Mammary epithelial cell (primary cell): ENCODE measurements at places on chromosomes 1 and 21. TPM values are rescaled to one million over a fixed set of nuclear protein-coding genes. Genes with fewer than 3 reads are reported as not detected.
A peak's percentile ranks its signal among the peaks of the same experiment; 100 is the strongest.

FBXO28 gene
- polyA plus RNA-seq: 17.3 TPM

ADORA3 gene
- polyA plus RNA-seq: not detected

LCE1B gene
- polyA plus RNA-seq: 0.65 TPM

CAPN9 gene
- polyA plus RNA-seq: not detected

ALPL gene
- polyA plus RNA-seq: 0.09 TPM

LRRC53 gene
- not detected for polyA plus RNA-seq

UHMK1 gene
- polyA plus RNA-seq: 16.2 TPM

RGS4 gene
- 0.08 TPM for polyA plus RNA-seq

ADAMTS1 gene
- polyA plus RNA-seq: 72.7 TPM

PCP4 gene
- polyA plus RNA-seq: not detected

TP73 gene
- polyA plus RNA-seq: 2.5 TPM

DNA sequence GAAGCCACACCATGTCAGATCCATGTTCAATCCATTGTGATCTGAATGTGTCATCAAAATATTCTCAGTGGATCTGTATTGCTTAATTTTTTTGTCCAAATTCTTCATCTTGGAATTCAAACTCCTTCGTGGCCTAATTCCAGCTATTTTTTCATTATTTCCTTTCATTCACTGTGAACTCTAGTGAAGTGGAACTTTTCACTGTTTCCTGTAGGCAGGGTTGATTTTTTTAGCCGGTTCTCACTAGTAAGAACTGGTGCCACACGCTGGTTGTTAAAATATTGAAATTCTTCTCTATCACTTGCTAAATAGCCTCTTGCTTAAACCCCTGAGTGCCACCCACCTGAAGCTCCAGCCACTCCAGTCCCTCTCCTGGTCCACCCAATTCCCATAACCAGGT is 7.6 kb upstream of the S100A11 start:
- no peak for DNase-seq

- DNase-seq: peak; percentile 51
Observed at GRCh38 chr1:167066333-167067122, 23.6 kb downstream of the GPA33 start.

DNA sequence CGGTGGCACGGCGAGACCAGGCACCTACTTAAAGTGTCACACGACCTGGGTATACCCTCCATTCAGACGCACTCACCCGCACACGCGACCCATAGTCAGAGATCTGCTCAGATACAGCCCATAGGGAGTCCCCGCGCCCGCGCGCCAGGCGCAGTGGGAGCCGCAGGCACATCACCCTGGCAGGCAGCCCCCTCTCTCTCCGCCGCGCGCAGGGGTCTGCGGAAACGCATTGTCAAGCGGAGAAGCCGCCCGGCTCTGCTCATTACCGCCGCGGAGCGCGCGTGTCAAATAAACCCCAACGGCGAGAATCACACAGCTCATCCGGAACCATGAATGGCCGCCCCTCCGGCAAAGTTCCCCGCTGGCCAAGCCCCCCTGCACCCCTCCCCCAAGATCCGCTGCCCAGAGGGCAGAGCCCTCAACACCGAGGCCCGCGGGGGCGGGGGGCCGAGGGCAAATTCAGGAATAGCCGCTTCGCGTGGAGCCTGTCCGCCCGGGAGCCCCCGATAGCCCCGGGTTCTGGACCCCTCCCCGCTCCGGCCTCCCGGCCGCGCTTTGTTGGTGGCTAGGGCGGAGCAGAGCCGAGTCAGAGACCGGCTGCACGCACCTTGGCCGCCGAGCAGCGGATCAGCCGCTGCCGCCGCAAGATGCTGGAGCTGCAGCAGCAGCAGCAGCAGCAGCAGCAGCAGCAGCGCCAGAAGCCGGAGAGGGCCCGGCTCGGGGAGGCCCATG is 522 bp downstream of the LRP8 start:
- DNase-seq: peak; percentile 39

DNA sequence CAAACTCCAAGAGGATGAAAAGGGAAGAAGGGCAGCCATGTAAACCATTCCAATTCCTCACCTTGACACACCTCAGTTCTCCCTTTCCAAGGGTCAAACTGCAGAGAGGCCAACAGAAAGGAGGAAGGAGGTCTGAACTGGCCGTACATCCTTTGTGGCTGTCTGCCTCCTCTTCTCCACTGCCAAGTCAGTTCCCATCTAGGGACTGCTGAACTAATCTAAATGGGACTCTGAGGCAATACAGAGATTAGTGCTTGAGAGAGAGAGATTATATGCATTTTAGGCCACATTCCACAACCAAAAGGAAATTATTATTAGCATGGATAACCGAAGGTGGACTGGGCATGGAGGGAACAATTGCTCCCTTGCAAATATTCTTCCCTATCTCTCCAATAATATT is 2.7 kb downstream of the ARHGEF11 start:
- no peak for DNase-seq

- no peak for DNase-seq
Observed at GRCh38 chr21:43849532-43850299, 15.3 kb upstream of the AGPAT3 start.

- no peak for DNase-seq
Observed at GRCh38 chr1:193827516-193827915, 641.1 kb upstream of the B3GALT2 start.

- no peak for DNase-seq
Observed at GRCh38 chr1:36222481-36223380, 1.5 kb upstream of the THRAP3 start.

- no peak for DNase-seq
Observed at GRCh38 chr1:94629259-94630181, 88.0 kb upstream of the F3 start.

DNA sequence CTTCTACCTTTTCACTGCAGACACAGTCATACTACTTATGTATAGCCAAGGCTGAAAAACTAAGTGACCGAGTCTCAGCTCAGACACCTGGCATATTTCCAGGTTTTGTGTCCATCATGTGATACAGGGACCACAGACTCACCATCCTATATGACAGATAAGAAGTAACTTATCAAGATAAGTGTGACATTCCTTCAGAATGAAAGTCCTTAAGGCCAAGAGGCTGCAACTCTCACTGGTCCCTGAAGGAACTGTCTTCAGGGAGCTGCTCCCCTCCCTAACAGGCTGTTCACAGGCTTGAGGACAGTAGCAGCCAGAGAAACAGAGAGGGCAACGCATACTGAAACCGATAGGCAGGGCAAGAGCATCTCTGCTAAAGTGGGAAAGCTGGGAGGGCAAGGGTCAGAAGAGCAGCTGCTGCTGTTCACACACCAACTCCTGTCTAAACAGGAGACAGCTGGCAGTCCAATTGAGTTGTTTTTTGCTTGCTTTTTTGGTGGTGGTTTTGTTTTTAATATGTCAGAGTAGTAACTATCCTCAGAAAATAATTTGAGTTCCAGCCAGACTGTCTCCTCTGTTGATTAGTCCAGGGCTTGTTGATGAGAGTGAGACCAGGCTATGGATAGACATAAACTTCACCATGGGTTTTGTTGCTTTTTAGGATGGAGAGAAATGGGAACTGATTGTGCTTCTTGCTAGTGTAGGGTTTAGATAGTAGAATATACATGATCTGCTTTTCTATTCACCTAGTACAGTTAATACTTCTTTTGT is 67.7 kb downstream of the MACF1 start:
- DNase-seq: no peak

DNA sequence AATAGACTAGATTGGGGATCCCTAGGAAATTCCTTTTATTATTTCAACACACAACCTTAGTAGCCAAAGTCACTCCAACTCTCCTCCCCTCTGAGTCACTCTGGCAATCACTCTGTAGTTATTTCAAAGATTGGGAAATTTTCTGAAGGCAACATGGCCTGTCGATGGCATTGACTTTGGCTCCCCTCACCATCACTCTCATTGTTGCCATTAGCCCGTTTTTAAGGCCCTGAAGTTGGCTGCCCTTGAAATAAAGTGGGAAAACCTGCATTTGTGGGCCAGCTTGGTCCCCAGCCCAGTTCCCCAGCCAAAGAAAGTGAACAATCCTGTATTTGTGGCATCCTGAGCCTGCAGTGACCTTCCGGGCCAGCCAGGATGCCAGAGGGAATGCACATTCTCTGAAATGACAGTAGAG is 52.5 kb downstream of the CDC7 start:
- DNase-seq: peak; percentile 65

GRCh38 chr1:57082711-57083439 is 117.1 kb upstream of the C8B start:
- DNase-seq: no peak

DNA sequence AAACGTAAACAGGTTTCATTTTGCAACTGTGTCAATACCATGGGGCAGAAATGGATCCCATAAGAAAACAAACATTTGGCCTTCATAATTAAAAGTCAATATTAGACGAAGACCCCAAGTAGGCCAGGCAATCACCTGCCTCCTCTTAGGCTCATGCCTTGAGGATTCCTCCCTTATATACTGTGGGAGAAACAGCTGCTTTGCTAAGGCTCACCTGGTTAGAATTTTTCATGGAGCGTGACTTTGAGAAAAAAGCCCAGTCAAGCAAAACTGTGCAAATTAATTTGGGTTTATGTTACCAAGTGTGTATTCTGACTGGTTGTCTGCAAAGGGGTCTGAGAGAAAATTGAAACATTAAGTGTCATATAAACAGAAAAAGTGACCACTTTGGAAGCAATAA is 605.3 kb upstream of the USP24 start:
- no peak for DNase-seq

DNA sequence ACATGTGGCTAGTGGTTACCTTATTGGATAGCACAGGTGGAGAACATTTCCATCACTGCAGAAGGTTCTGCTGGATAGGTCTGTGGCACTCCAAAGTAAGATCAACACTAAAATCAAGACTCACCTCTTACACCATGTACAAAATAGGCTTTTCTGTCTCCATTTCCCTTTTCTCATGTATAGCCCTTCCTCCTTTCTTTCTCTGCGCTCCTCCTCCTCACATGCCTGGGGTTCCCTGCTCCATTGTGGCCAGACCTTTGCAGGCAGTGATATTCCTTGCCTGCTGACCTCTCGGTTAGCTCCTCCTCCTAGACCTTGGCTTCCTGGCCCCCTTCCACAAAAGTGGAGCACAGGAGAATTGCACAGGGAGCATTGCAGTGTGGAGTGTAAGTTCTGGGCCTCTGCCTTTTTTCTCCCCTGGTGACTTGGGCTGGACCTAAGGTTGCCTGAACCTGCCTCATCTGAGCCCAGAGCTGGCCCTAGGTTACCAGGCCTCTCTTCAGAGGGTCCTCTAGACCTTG is 33.2 kb upstream of the RBM15 start:
- no peak for DNase-seq

DNA sequence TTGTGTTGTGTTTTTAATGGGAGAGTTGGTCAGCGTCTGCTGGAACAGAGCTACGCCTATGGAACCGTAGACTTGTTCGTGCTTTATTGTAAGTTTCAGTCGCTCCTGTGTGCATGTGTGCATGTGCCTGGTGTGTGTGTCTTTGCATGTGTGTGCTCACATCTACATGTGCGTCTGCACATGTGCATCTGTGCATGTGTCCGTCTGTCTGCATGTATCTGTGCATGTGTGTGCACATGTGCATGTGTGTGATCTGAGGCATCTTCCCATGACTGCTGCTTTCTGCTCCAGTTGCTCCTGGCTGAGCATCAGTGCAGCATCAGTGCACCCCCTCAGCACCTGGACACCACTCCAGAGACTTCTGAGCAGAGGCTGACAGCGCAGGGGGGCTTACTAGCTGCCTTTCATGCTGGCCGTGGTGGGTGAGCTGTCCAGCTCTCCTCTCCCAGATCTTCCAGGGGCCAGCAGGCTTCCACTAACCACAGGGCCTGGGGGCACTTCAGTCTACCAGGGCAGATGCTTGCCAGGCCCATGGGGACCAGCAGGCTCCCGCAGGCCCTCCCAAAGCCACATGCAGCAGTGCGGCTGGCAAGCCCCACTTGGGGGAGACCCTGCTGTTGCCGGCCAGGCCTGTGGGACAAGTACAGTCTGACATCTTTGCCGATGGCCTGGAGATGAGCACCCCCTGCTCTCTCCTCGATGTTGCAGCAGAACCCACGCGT is 47.8 kb upstream of the PCBP3 start:
- no peak for DNase-seq

GRCh38 chr1:67953301-67953700 is 97.1 kb downstream of the DIRAS3 start:
- no peak for DNase-seq

DNA sequence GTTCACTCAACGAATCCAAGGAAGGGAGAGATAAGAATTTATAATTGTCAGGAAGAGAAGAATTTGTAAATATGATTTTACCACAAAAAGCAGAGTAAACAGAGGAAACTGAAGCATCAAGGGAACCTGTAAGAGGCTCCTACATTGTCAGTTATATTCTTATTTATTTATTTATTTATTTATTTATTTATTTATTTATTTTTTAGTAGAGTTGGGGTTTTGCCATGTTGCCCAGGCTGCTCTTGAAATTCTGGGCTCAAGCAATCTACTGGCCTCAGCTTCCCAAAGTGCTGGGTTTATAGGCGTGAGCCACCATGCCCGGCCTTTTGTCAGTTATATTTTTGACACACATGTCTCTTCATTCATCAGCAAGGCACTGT is 47.1 kb downstream of the FCRL3 start:
- no peak for DNase-seq

DNA sequence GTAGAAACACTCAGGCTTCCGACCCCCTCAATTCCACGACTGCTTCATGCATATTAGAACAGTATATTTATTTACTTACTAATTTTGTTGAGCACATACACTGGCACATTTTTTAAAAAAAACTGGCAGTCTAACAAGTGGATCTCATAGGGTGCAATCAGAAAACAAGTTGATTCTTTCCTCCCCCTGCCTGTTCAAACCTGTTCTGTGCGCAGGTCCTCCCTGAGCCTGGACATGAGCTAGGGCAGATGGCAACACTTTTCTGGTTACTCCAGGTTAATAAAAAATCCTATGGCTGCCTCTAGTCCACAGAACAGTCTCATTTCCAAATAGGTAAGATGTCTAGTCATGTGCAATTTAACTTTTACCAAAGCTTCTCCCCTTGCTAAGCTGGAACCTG is 18.6 kb downstream of the HSD11B1 start:
- DNase-seq: no peak

- no peak for DNase-seq
Observed at GRCh38 chr1:183424691-183425090, 6.5 kb upstream of the NMNAT2 start.

GRCh38 chr1:15352128-15352957 is 57.3 kb upstream of the EFHD2 start:
- DNase-seq: peak; percentile 87

DNA sequence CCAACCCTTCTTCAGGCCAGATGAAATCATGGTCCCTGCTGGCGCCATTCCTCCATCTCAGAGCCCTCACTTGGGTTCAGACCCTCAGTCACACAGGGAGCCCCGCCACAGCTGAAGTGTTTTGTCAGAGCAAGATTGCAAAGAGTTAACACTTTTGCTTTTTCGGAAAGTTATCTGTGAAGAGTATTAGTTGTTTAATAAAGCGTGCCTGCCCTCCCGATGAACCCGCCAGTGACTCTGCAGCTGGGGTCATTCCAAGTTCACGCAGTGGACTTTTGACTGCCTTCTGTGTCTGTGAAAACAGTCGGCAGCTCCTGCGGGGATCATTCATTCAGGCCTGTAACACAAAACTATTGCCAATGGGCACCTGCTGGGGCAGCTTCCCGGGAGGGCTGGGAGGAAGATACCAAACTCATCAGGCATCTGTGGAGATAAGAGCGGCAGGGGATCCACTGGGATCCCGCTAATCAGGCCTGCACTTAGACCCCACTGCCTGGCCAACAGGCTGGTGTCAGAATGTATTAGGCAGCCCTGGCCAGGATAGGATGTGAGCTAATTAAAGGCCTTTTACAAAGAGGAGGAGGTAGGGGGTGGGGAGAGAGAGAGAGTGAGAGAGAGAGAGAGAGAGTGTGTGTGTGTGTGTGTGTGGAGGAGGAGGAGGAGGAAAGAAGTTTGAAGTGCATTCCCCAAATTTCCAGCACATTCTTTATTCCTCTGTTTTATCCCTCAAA is 184.5 kb downstream of the DHRS3 start:
- DNase-seq: no peak

GRCh38 chr1:115609021-115609420 is 32.7 kb upstream of the VANGL1 start:
- DNase-seq: peak; percentile 52
